ENCODE measurements at places on chromosomes 16 and 17.
A peak's percentile ranks its signal among the peaks of the same experiment; 100 is the strongest.

DNA sequence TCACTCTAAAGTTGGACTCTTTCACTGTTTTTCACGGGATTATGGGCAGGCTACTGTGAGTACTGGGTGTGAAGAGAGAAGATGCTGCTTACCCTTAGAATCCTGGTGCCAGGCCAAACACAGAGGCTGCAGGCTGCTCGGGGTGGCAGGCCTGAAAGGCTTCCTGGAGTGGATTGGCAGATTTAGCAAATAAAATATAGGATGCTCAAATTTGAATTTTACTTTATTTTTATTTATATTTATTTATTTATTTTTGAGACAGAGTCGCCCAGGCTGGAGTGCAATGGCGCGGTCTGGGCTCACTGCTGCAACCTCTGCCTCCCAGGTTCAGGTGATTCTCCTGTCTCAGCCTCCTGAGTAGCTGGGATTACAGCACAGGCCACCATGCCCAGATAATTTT is 14.9 kb upstream of the STAC2 start:
- no peak for DNase-seq

DNA sequence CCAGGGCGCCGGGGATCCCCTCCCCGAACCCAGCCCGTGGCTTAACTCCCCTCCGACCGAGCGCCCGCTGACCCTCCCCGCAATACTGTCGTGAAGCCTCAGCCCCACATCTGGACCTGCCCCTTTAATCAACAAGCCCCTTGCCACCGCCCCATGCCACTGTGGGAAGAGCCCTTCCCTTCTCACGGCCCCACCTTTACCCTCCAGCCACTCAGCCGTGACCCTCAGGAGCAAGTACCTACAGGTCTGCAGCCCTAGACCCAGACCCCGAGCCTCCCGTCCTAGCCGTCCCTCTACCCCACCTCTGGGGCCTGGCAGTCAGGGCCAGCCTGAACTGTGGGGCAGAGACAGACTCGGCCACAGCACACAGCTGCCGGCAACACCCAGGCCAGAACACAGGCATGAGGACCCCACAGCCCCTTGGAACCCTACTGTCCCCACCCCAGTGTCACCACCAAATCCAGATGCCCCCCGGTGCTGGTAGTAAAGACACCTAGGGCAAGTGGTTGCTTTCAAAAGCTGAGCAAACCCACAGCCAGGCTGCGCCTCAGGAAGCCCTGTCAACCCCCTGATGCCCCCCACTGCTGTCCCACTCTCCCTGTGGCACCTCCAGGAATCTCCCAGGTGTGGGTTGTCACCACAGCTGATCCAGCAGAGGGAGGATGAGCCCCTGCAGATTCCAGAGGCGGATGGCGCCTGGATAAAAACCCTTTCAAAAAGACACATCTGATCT is 1.4 kb downstream of the NXPH3 start:
- no peak for DNase-seq

DNA sequence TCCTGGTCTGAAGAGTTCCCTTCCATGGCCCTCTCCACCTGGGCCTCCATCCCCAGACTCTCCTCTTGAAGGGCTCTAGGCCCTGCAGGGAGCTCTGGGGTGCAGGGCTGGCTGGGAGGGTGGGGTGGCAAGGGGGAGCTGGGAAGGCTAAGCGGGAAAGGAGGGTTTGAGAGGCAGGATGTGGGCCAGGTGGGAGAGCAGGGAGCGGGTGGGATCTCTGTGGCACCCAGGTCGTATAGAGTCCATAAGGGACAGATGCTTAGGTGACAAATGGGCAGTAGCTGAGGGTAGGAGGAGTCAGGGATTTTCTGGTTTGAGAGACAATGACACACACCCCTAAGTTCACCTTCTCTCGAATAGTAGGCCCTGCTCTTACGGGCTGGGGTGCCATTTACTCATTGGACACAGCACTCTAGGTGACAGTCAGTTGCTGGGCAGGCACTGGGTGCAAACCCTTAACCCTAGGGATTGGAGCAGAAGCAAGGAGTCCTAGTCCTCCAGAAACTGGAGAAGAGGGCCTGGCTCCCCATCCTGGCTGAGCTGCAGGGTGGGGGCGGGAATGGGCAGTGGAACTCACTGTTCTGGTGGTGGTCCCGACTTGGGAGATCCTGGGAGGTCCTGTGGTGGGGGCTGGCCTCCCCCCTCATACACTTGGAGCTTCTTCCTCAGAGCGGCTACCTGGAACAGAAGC is 15.3 kb downstream of the KIF18B start:
- DNase-seq = no peak

GRCh38 chr17:17934806-17935205 is 37.4 kb downstream of the TOM1L2 start:
- no peak for DNase-seq

DNA sequence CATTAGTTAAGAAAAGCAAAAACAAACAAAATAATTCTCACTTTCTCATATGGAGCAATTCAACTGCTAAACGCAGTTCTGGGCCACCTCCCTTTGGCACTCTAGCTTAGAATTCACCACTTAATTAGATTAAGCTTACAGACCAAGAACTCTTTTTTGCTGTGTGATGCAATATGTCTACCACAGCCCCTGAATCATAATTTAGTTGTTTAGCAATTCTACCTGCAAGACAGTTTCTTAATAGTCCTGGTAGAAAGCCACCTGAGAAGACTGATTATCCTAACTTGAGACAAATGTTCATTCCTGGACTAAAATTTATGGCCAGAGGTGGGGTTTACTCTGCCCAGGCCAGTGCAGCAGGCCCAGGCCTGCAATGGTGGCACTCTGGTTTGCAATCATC is 205.9 kb downstream of the HS3ST3A1 start:
- DNase-seq = no peak

GRCh38 chr17:67980456-67980855 is 15.8 kb downstream of the C17orf58 start:
- peak; percentile 9 for DNase-seq

DNA sequence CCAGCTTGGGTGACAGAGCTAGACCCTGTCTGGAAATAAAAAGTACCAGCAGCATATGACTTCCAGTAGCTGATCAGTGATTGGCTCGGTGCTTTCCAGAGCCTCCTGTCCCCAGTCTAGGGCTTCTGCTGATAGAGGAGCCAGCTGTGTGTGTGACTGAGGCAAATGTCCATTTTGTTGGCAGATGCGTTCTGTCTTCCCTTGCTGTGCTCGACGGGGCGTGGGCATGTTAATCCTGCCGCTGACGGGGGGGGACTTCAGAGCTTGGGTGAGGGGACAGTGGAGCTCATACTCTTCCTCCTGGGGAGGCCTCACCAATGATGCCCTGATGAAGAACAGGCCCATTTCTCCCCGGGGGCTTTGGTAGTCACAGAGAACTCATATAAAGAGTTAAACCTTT is 14.6 kb downstream of the KCTD2 start:
- no peak for DNase-seq

DNA sequence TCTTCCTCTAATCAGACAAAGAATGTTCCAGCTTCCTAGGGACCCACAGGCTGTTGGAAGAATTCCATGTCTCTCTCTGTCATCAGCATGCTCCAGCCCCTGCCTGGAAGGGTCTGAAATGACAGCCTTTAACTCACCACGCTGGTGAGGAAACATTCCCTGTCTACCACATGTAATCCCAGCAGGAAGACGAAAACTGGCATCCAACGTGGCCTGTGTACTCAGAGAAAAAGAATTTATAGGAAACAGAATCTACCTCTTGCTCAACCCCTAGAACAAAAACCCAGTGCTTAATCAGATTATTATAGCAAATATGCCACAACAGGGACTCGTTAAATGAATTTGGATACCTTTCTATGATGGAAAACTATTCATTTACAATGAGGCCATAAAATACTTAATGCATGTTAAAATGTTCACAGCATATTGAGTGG is 147.3 kb upstream of the FOXF1 start:
- no peak for DNase-seq

- peak; percentile 25 for DNase-seq
Observed at GRCh38 chr17:74296548-74296936, 22.5 kb downstream of the DNAI2 start.

DNA sequence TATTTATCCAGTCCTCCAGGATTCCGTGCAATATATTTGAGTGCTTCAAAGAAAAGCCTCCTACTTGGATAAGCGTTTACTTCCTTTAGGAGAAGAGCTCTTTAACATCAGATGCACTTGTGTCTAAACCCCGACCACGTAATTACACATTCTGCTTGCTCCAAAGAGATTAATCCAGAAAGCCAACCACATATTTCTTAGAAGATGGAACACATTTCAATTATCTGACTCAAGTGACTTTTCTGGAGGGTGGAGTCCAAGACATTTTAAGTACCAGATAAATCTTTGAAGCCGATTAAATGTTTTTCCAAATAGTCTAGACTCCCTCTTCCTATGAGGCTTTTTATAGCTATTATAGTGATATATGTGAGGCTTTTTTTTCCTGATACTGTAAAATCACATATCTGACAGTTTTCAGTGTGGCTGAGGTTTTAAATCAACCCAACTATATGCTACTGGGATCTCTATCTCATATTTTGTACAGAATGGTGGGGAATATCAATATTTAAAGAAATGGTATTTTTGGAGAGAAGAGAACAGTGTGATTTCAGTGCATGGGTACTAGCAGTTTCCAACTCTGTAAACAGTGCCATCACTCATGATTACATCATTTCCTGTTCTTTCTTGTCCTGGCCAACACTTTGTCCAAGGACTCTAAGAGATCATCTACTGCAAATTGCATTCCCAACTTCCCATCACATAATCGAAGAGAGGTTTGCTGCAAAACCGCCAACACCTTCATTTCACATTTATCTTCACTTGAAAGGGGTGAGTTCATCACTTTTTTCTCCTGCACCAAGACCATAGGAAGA is 192.4 kb upstream of the HSBP1 start:
- DNase-seq = no peak

DNA sequence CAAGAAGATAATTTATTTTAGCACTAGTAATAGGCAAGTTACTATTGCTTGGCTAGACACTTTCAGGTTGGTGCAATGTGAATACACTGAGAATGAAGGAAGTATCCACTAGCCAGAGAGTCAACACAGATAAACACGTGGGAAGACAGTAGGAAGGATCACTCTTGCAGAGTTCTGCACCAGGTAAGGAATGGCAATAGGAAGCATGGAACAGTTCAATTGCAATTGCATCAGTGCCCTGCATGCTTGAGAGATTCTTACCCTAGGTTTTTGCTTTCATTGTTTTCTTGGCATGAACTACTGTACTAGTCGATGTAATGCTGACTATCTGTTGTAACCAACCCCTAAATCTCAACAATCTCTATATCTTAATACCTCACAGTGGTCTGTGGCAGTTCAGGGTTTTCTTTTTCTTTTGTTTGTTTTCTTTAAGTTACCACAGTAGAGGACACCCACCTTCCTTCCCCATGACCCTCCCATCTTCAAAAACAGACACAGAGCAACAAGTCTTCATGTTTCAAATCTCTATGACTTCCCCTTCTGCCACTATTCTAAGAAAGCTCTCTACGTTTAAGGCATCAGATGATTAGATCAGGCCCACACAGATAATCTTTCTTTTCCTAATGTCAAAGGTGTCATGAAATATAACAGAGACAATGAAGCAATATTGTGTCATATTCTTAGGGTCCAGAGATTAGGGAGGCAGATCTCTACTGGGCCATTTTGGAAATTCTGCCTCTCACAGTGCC is 18.1 kb upstream of the ABCA8 start:
- DNase-seq = no peak

GRCh38 chr17:11618861-11619566 is 20.7 kb downstream of the DNAH9 start:
- no peak for DNase-seq

DNA sequence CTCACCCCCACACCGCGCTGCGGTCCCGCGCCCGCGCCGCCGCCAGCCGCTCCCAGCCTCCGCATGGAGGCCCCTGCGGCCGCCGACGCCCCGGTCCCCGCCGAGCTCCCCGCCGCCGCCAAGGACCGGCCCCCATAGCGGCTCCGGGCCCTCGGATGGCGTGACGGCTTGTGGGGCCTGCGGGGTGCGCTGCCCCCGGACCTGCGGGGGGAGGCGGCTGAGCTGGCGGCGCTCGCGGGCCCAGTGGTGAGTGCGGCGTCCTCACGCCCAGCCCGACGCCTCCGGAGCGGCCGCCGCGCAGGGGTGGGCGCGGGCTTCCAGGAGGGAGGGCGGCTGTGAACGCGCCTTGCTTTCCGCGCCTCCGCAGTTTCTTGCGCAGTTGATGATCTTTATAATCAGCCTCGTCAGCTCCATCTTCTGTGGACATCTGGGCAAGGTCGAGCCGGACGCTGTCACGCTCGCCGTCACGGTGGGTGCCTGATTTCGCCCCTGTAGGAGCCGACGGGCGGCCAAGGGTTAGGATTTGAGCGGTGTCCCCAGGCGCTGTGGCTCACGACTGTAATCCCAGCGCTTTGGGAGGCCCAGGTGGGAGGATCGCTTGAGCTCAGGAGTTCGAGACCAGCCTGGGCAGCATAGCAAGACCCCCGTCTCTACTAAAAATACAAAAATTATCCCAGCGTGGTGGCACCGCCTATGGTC is 46.4 kb downstream of the SLC47A1 start:
- DNase-seq = peak; percentile 20

DNA sequence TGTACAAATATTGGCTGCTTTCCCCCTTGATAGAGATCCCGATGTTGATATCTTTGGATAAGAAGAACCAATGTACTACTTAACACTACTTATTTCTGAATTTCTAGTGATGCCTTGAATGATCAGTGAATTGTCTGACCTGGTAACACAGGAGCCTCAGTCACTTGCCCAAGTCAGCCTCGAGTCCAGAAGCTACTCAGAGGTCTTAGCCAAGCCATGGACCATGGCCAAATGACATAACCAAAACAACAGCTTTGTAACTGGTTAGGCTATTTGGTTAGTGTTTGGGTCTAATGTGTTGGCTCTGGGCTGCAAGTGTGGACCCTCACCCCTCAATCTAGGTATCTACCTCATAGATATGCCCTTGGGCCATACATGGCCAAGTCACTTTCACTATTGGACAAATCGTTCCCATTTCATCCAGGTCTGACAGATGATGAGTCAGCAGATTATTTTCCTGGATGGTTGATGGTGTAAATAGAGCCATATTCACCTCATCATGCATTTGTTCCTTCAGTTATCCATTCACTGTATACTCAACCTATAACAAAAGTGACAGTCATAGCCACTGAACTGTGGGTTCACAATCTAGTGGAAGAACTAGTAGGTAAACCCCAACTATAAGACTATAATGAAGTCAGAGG is 3.5 kb downstream of the RBFOX1 start:
- no peak for DNase-seq
